Osteoblast (primary cell): ENCODE measurements at places on chromosomes 16 and 17. TPM values are rescaled to one million over a fixed set of nuclear protein-coding genes. Genes with fewer than 3 reads are reported as not detected.

The WNT9B gene
- total RNA-seq = 0.36 TPM in 1 of 2 replicates, not detected in the other

DNA sequence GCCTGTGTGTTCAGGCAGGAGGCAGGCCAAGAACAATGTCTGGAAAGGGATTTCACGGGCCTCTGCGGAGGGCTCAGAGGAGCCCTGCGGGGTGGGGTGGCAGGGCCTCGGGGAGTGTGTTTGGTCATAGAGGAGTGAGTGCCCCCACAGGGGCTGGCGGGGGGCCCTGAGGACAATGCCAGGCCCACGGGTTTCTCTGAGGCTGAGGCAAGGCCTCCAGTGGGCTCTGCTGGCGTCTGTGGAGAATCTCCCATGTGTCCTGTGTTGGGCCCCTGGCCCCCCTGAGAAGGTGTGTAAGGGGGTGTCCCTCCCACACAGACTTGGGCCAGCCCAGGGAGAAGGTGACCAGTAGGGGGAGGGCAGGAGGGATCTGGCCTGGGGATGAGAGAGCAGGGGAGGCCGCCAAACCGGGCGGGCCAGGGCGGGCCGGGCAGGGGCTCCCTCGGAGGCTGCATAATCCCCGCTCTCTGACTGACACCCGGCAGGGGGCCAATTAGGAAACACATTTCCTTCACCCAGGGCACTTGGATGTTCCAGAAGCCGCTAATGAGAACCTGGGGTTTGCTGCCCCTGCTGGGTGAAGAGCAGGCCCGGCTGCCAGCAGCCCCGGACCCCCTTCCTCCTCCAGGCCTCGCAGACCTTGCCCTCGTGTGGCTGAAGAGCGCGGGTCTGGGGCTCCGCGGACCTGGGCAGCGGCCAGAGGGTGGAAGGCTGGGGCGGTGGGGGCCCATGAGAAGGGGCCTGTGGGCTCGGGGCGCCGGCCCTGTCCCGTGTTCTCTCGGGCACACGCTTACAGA is 204.2 kb downstream of the NTN1 start:
- DNase-seq = peak; percentile 71

GRCh38 chr16:29816694-29817441 is 916 bp downstream of the PAGR1 start:
- peak; percentile 96 for DNase-seq

GRCh38 chr17:27473748-27474609 is 17.7 kb downstream of the KSR1 start:
- no peak for DNase-seq

- peak; percentile 58 for DNase-seq
These were observed 44.1 kb downstream of the CCDC42 start for GRCh38 chr17:8700546-8700945.
